ENCODE measurements at places on chromosomes 3 and 15.

DNA sequence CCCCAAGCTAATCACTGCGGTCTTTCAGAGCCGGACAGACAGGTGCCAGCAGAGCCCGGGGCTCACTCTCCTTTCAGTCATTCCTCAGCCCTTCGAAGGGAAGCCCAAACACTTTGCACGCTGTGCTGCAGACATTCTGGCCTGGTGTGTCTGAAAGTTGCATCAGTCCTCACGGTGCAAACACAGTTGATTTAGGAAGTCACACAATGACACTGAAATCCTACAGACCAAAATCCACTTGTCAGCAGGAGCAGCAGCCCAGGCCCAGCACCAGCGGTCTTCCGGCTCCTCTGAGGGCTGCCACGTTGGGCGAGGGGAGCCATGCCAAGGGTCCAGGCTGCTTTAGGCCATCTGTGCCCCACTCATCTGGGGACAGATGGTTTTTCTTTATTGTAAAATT, 61.6 kb downstream of the RGMA start:
- no peak for DNase-seq

- DNase-seq = no peak
These were observed 2.9 kb downstream of the GHRL start for GRCh38 chr3:10289787-10290355.

GRCh38 chr15:77623755-77624524, 8.8 kb downstream of the LINGO1 start:
- no peak for DNase-seq

DNA sequence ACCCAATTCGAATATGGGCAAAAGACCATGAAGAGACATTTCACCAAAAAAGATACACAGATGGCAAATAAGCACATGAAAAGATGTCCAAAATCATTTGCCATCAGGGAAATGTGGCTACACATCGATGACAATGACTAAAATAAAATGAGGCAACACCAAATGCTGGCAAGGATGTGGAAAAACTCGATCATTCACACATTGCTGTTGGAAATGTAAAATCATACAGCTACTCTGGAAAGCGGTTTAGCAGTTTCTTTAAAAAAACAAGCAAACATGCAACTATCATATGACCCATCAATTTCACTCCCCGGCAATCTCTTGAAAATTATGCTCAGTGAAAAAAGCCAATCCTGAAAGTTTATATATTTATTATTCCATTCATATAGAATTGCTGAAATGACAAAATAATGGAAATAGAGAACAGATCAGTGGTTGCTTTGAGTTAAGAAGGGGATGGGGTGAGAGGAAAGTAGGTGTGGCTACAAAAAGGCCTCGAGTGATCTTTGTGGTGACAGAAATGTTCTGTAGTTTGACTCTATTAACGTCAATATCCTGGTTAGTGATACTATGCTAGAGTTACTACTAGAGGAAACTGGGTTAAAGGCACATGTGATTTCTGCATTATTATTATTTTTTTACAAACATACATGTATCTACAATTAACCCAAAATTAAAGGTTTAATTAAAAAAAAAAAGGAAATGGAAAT, 45.0 kb downstream of the DLG1 start:
- DNase-seq = no peak

DNA sequence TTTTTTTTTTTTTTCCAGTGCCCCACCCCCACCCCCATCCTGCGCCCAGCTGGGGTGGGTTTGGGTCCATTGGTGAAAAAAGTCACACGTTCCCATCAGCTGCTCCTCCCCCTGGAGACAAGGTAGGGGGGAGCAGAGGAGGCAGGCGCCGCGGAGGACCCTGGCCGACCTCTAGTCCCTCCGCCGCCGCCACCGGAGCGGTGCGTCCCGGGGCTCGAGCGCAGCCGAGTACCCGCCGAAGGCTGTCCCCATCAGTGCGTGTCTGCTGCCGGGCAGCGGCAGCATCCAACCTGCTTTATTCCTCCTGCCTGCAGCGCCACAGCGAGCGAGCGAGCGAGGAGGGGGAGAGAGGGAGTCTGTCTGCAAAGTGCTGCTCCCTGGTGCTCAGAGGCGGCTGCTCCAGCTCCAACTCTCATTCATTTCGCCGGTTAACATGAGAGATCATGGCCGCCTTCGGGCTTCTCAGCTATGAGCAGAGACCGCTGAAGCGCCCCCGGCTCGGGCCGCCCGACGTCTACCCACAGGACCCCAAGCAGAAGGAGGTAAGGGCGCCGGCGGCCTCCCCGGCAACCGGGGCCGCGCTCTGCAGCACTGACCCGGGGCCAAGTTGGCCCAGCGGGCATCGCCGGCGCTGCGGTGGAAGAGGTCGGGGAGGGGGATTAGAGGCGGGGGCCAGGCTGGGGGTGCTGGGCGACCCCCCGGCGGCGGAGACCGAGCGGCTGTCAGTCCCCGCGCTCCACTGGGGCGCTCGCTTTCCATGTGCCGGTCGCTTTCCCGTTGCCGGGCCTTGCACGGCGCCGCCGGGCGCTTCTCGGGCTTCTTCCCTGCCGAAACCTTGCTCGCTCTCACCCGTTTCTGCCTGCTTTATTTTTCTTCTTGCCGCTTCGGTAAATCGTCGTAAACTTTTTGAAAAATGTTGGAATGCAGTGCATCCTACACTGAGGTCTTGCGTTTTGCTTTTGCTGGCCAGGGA, 1.3 kb downstream of the MED12L start:
- DNase-seq = peak; percentile 89

GRCh38 chr3:144777906-144778305, 806.3 kb downstream of the DIPK2A start:
- no peak for DNase-seq

DNA sequence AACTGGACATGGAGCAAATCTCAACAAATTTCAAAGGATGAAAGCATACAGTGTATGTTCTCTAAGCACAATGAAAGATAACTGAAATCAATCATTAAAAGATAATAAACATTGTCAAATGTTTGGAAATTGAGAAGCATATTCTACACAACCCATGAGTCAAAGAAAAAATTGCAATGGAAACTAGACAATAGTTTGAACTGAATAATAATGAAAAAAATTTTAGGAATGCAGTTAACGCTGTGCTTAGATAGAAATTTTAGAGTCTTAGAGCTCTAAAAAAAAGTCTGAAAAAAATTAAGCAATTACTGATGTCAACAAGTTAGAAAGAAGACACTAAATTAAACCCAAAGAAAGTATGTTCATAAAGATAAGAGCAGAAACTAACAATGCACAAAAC, 15.5 kb downstream of the RABL3 start:
- no peak for DNase-seq

DNA sequence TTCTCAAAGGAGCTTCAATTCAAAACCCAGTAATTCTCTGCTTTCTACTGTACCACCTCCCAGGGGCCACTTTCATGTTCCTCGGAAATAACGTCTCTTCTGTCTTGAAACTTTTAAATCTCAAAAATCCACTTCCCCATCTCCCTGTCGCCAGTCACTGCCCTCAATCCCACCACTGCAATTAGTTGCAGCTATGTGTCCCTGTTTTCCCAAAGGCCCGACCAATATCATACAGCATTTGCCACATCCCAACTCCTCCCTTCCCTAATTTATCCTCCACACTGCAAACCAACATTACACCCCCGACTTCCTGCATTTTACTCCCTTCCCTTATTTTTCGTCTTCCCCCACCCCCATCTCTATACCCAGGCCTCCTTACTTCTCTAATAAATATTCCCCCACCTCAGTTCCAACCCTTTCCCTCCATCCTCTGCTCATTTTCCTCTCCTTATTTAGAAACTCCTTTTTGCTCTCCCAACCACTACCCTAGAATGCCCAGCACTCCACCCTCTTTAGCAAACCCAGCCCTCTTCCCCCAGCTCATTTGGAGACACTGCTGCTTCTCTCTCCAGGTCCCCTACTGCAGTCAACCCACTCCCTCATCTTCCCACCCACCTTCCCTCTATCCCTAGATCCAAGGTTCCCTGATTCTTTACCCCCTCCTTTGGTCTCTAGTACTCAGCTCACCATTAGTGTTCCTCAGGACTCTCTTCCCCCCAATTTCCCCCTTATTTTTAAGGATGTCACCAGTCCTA, 1.1 kb downstream of the NPTN start:
- DNase-seq = peak; percentile 39
